ENCODE measurements at places on chromosomes 6 and 20. TPM values are rescaled to one million over a fixed set of nuclear protein-coding genes. Genes with fewer than 3 reads are reported as not detected.

GRCh38 chr20:5024103-5024502 lies 22.8 kb upstream of the SLC23A2 start:
- DNase-seq: no peak
- H3K4me1 ChIP-seq: no peaks in the 10 kb centered on the region
- H3K4me3 ChIP-seq: no peak overlapping the region
- no peak overlapping the region for H3K27ac ChIP-seq

The HNF4A gene
- total RNA-seq: not detected

The CALHM5 gene
- total RNA-seq: 7.2 TPM

DNA sequence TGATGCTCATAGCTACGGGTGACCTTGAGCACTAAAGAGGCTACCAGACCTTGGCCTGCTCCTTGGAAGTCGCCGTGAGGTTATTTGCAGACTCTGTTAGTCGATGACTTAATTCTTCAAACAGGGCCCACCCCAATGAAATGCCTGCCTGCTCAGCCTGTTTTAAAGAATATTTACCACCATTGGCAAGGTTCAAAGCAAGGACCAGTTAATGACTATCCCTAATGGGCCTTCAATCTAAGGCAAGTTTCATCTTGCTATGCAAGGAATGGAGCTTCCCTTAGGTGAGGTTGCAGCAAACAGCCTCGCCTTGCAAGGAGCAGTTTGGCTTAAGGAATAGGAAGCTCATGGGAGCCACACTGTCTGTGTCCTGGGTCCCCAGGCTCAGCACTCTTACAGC lies 22.9 kb upstream of the SPO11 start:
- H3K36me3 ChIP-seq: no peaks in the 10 kb centered on the region
- no peak for DNase-seq

DNA sequence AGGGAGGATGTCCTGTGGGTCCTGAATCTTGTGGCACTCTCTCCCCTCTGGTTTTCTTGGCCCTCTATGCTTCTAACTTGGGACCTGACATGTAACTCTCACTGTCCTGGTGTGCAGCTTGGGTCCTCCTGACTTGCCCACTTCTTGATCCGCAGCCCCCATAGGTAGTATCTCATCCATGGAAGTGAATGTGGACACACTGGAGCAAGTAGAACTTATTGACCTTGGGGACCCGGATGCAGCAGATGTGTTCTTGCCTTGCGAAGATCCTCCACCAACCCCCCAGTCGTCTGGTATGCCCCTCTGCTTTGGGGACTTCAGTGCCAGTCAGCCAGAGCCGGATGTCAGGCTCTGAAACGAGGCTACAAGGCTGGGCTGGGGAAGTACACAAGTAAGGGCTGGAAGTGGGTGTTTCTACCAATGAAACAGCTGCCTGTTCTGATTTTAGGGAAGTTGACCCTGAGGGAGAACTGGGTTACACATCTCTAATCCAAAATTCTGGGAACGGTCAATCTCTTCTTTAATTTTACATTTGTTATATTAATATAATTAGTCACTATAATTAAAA lies 641 bp downstream of the DBNDD2 start:
- H3K36me3 ChIP-seq: 0 out of 2 replicates have a peak, but pooled peaks cover 2% of the 10 kb centered on the region
- no peak for DNase-seq

DNA sequence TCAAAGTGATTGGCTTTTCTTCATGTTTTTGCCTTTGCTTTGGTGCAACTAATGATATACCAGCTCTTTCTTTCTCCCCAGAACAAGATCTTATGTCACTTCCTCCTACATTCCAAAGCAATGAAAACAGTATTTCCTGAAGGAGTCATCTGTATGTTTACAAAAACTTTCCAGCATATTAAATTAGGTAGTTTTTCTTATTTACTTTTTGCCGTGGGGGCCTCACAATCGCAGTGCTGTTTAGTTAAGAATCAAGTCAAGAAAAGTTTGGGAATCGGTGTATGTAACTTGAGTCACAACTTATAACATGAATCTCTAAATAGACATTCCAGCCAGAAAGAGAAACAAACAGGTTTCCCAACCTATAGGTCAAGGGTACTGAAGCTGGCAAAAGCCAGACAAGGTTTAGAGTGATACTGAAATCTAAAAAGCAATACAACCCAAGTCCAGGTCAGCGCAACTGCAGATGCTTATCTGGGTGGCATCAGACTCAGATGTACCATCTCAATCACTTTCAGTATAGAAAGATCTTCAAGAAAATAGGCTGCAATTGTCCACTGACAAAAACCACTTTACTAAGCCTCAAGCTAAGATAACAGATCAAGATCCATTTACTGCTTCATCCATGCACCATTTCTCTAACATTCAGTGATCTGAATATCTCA lies 63.6 kb downstream of the IPCEF1 start:
- peak overlapping the region; percentile 87 for H3K27ac ChIP-seq
- H3K36me3 ChIP-seq: no peaks in the 10 kb centered on the region
- H3K4me3 ChIP-seq: 0 out of 2 replicates have a peak overlapping the region, but pooled peaks have one; percentile 0
- DNase-seq: no peak
- H3K27me3 ChIP-seq: no peaks in the 10 kb centered on the region
- peaks cover 35% of the 10 kb centered on the region for H3K4me1 ChIP-seq

DNA sequence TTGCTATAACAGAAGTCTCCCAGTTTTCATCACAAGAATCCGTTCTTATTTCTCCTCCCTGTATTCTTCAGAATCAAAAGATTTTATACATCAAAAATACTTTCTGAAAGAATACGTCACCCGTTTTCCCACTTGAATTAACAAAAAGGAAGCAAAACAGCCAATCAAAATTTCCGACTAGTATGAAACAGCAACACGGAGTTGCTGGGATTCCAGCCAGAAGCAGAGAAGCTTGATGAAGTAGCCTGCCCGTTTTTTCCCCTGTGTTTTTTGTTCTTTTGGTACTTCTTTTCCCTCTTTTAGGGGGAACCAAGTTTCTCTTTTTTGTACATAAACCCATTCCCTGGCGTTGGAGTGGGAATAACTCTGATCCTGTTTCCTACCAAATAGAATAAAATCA lies 14.6 kb downstream of the TXLNB start:
- no peak overlapping the region for H3K4me3 ChIP-seq
- H3K4me1 ChIP-seq: no peaks in the 10 kb centered on the region
- no peaks in the 10 kb centered on the region for H3K36me3 ChIP-seq
- no peaks in the 10 kb centered on the region for H3K27me3 ChIP-seq
- no peak overlapping the region for H3K27ac ChIP-seq

DNA sequence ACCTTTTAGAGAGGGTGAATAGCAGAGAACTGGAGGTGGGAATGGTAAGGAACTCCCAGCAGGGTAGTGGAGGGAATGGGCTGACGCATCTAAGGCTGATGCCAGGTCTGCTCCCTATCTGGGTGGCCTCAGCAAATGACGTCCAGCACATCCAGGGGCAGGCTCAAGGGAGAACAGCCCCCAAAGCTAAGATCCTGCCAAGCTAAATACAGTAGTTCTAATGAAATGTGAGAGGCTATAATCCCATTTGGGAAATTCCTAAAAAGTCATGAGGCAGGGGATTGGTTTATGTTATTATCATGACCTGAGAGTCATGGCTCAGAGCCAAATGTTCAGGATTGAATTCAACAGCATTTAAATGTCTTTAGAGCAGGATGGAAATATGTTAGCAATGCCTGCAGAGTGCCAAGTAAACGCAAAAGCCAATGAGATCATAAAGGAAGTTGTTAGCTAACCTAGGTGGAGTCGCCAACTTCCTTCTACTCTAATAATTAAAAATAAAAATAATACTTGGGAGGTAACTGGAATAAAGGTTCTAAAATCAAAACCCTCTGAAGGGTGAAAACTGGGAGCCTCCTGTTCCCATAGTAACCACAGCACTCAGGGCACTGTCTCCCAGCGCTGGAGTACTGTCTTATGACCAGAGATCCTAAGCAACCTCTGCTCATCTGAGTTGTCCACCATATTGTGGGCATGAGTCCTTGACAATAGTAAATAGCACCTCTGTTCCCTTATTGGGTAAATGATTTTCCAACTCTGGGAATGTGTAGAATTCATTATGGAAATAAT lies 34.8 kb downstream of the IYD start:
- H3K27me3 ChIP-seq: no peaks in the 10 kb centered on the region
- no peaks in the 10 kb centered on the region for H3K36me3 ChIP-seq
- H3K27ac ChIP-seq: peak overlapping the region; percentile 86
- H3K4me1 ChIP-seq: peaks cover 12% of the 10 kb centered on the region
- H3K4me3 ChIP-seq: no peak overlapping the region

The TSPYL1 gene
- total RNA-seq: 58.7 TPM

DNA sequence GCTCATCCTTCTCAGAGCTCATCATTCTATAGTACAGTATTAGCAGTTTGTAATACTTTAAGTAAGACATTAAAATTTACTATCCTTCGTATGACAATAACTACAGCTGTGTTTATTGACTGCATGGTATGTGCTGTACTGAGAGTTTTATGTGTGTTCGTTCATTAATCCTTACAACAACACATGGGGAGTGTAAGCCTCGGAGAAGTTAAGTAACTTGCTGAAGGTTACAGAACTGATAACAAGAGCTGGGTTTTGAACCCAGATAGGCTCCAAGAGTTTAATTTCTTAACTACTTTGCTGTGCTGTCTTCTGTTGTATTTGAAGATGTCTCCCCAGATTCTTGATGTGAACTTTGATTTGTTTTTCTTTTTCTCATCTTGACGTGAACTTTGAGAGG lies 23.7 kb downstream of the BRPF3 start:
- no peaks in the 10 kb centered on the region for H3K27me3 ChIP-seq
- no peak overlapping the region for H3K4me3 ChIP-seq
- DNase-seq: no peak
- no peaks in the 10 kb centered on the region for H3K4me1 ChIP-seq
- H3K36me3 ChIP-seq: peaks cover 90% of the 10 kb centered on the region

The FAM135A gene
- 9.9 TPM for total RNA-seq

DNA sequence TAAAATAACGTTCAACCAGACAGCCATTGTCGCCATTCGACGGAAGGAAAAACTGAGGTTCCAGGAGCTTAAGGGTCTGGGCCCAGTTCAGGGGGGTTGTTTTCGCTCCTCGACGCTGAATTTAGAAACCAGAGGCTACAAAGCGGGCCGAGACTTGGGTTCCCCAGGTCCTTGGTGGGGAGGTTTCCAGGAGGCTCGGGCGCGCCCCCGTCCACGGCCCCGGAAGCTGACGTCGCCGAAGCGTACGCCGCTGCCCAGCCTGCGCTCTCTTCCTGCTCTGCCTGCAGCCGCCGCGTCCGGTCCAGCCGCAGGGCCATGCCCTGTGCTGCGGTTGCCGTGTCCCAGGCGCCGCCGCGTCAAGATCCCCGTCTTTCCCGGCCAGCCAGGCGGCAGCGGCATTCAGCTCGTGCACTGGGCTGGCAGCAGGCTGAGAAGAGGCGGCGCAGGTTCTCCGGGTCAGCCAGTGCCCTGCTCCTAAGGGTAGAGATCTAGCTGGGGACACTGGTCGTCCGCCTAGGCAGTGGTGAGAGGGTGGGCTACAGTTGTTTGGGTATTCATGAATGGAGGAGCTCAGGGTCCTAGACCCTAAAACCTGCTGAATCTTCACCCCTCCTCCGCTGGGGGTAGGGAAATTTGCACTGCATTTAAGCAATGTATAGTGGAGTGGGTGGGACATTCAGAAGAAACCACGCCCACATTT lies 901 bp upstream of the TRIM26 start:
- peaks cover 33% of the 10 kb centered on the region for H3K4me1 ChIP-seq
- H3K4me3 ChIP-seq: peak overlapping the region; percentile 76
- no peaks in the 10 kb centered on the region for H3K27me3 ChIP-seq
- peak; percentile 80 for DNase-seq

DNA sequence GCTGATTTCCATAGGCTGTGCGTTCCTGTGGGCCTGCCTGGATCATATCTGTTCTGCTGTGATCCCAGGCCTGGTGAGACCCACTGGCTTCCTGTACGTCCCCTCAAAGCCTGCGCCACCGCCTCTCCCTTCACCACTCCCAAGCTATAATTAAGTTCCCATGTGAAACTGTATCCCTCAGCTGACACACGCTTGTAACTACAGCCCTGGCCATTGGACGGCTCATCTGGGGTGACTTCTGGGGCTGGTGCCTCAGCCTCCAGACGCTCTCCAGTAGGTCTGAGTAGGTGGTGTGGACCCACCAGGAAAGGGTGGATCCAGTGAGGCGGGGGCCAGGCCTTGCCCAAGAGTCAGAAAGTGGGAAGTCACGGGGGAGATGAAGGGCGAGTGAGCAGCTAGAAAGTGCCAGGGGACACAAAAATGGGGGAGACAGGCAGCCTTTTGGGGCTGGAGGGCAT lies 21.0 kb downstream of the PPARD start:
- no peak for DNase-seq
- no peaks in the 10 kb centered on the region for H3K27me3 ChIP-seq

- H3K27me3 ChIP-seq: no peaks in the 10 kb centered on the region
- DNase-seq: no peak
- H3K36me3 ChIP-seq: peaks cover 61% of the 10 kb centered on the region
- no peak overlapping the region for H3K27ac ChIP-seq
Observed at GRCh38 chr6:107917451-107918375, 40.3 kb downstream of the SEC63 start.

GRCh38 chr6:170476360-170476759 lies 76.7 kb downstream of the PSMB1 start:
- no peaks in the 10 kb centered on the region for H3K4me1 ChIP-seq
- no peak overlapping the region for H3K4me3 ChIP-seq
- DNase-seq: no peak
- H3K36me3 ChIP-seq: no peaks in the 10 kb centered on the region
- H3K27me3 ChIP-seq: peaks cover 12% of the 10 kb centered on the region
- H3K27ac ChIP-seq: no peak overlapping the region

- H3K4me1 ChIP-seq: no peaks in the 10 kb centered on the region
- no peaks in the 10 kb centered on the region for H3K36me3 ChIP-seq
- no peak for DNase-seq
- H3K27ac ChIP-seq: no peak overlapping the region
Observed at GRCh38 chr6:136304410-136304809, 14.8 kb upstream of the BCLAF1 start.

The ECT2L gene
- not detected for total RNA-seq

GRCh38 chr20:16388731-16389130 lies 184.5 kb downstream of the KIF16B start:
- DNase-seq: no peak
- no peak overlapping the region for H3K27ac ChIP-seq
- H3K4me3 ChIP-seq: no peak overlapping the region
- no peaks in the 10 kb centered on the region for H3K36me3 ChIP-seq
- no peaks in the 10 kb centered on the region for H3K27me3 ChIP-seq
- no peaks in the 10 kb centered on the region for H3K4me1 ChIP-seq

The PROCR gene
- total RNA-seq: 22.0 TPM

DNA sequence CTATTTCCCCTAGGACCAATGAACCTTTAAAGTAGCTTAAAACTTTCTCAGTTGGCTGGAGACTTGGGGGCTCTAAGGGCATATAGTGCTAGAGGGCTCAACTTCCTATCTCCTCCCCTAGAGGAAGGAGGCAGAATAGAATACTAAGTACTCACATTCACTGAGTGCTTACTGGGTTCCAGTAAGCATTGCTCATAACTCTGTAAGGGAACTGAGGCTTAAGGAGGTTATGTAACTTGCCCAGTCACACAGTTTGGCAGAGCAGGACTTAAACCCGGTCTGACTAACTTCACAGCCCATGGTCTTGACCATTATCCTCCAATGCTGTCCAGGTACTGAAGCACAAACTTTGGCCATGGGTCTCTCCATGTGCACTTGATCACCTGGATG lies 12.5 kb downstream of the SESN1 start:
- no peaks in the 10 kb centered on the region for H3K27me3 ChIP-seq
- DNase-seq: no peak
- H3K36me3 ChIP-seq: no peaks in the 10 kb centered on the region
- no peak overlapping the region for H3K4me3 ChIP-seq

GRCh38 chr6:12012038-12012557 lies at the start of gene HIVEP1:
HIVEP1 (plus strand) TSS chr6:12012312; CDS start chr6:12015629, 3,317 bp downstream.
- H3K4me3 ChIP-seq: peak within 1 kb of the TSS; percentile 63
- peaks cover 27% of the 10 kb centered on the region for H3K4me1 ChIP-seq
- no peak for DNase-seq
- no peaks in the 10 kb centered on the region for H3K27me3 ChIP-seq
- peaks cover 26% of the 10 kb centered on the region for H3K36me3 ChIP-seq
- H3K27ac ChIP-seq: peak within 1 kb of the TSS; percentile 94

The TBXT gene
- total RNA-seq: not detected

All from SJSA1 (cell line).